Germinal center (tissue), 1 donor: ENCODE measurements at places on chromosomes 6 and 20.

DNA sequence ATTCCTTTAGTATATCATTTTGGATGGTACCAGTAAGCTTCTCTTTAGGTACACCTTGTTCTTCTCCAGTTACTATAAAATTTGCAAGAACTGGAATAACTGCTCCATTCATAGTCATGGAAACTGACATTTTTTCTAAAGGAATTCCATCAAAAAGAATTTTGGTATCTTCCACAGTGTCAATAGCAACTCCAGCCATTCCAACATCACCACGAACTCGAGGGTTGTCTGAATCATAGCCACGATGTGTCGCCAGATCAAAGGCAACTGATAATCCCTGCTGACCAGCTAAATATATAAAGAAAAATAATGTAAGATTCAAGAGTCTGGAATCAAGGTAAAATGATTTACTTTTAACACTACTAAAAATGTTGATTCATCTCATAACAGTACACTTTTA, 5.3 kb downstream of the MMUT start:
- no peak for DNase-seq

- DNase-seq, result no peak
Observed at GRCh38 chr6:37871616-37872372, 52.3 kb downstream of the ZFAND3 start.

DNA sequence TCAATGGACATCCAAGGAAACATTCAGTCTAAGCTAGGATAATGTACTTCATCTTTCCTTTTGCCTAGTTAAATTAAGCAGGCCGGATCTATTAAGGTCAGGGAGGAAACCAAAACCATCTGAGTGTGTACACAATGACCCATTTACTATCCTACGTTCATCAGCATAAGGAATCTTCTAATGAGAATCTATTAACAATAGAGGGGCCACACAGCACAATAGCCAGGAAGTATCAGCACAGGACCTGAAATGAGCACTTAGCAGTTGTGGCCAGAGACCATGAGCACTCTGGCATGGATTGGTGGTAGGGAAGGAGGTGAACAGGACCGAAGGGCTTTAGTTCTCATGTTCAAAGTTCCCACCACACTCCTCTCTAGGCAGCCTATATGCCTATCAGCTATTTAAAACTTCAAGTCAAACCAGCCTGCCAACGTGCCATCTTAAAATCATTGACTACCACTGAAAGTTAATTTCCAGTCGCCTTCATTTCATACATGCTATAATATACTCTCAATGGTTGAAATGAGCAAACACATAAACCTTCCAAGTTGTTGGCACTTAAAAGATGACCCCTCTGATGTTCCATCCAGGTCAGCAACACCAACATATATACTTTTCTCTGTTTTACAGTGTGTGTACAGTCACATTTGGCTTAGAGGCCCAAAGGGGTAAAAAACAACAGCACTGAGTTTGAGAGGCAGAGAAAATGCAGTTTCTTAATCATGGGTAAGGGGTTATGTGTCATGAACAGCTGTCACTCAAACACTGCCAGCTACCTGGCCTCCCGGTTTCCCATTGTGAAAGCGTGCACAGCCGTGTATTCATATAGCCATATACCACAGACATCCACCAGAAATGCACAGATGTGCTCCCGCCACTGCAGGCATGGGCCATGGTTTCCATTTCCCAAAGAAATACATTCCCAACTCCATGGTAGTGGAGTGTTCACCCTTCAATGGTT, 184.3 kb downstream of the TBXT start:
- DNase-seq, result no peak

GRCh38 chr20:24667689-24668383, 198.4 kb downstream of the SYNDIG1 start:
- DNase-seq, result no peak

- DNase-seq, result no peak
Observed at GRCh38 chr6:43671011-43671800, 16.4 kb downstream of the MRPS18A start.

GRCh38 chr6:10409731-10410206, 5.1 kb downstream of the TFAP2A start:
- no peak for DNase-seq

DNA sequence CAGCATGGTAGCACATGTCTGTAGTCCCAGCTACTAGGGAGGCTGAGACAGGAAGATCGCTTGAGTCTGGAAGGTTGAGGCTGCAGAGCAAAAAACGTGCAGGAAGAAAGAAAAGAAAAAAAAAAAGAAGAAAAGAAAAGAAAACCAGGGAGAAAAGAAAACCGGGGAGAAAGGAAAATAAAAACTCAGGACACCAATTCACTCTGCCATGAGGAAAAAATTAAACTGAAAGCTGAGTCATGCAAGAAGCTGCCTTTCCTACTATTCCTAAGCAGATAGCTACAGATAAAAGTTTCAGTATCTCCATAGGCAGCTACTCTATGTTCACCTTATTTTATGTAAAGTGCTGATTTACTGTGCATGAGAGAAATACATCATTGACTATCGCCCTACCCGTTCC, 10.5 kb downstream of the PTGIS start:
- DNase-seq, result no peak

DNA sequence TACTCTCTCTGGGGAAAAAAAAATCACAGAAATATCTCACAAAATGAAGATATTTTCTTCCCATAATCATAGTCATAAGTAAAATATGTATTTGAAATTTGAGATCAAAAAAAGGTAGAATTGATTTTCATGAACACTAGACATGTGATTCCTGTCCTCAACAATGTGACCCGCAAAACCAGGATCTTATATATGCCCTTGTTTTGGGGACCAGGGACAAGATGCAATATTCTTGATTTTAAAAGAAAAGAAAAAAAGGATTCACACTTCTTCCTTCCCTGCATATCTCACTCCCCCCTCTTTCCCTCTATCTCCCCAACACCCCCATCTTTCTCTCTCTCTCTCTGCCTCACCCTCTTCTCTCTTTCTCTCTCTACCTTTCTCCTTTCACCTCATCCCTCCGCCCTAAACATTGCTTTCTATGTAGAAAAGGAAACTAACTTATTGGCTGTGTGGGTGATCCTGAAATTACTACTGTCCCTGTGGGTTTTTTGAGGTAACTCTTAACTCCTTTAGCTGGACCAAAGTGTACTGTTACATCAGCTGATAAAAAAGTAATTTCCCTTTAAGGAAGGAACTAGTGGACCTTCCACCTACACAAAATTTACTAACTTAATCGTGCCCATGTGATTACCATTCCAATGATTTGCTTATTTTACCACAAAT, 85.6 kb downstream of the AIG1 start:
- DNase-seq, result no peak

GRCh38 chr6:54876871-54877270, 30.3 kb downstream of the FAM83B start:
- no peak for DNase-seq

GRCh38 chr20:6606651-6607050, 160.8 kb upstream of the BMP2 start:
- DNase-seq, result no peak

- DNase-seq, result no peak
Observed at GRCh38 chr6:54050750-54051149, 60.5 kb upstream of the MLIP start.

GRCh38 chr6:16240589-16241320, 2.4 kb downstream of the GMPR start:
- DNase-seq, result no peak

- DNase-seq, result no peak
Observed at GRCh38 chr6:40743226-40743625, 156.1 kb upstream of the LRFN2 start.

GRCh38 chr6:35569011-35569461, 56.3 kb upstream of the TULP1 start:
- peak; percentile 6 for DNase-seq

DNA sequence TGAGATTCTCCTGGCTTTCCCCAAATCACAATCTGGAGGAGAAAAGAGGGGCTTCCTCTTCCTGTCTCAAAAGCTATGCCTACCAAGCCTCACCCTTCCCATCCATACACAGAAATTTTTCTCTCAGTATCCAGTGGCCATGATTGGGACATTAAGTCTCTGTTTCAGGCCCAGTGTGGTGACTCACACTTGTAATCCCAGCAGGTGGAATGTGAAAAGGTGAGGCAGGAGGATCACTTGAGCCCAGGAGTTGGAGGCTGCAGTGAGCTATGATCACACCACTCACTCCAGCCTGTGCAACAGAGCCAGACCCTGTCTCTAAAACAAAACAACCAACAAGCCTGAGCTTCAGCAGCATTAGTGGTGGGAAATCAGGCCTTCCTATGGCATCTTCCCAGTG, 210.0 kb downstream of the OGFRL1 start:
- DNase-seq, result no peak

GRCh38 chr6:117558818-117559217, 43.5 kb downstream of the GOPC start:
- DNase-seq, result no peak

- no peak for DNase-seq
Observed at GRCh38 chr6:37168163-37168758, 1.7 kb upstream of the PIM1 start.

- peak; percentile 35 for DNase-seq
Observed at GRCh38 chr20:1440024-1440423, 26.6 kb downstream of the NSFL1C start.

DNA sequence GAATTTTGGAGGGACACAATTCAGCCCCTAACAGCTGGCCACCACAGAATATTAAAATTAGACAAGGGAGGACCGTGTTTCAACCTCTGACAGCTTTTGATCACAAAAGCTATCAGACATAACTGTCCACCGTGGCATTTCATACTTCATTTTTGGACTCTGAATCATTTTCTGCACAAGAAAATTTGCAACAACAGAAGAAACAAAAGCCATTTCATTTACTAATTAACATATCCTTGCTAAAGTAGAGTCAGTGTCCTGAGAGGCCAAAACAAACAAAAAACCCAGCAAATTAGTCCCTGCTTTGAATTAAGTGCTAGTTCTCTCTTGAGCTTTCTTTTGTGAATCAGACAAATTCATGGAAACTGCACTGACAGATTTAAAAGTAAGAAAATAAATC, 17.6 kb upstream of the COL12A1 start:
- DNase-seq, result no peak

- DNase-seq, result no peak
Observed at GRCh38 chr20:47343007-47343472, 13.5 kb downstream of the ZMYND8 start.

DNA sequence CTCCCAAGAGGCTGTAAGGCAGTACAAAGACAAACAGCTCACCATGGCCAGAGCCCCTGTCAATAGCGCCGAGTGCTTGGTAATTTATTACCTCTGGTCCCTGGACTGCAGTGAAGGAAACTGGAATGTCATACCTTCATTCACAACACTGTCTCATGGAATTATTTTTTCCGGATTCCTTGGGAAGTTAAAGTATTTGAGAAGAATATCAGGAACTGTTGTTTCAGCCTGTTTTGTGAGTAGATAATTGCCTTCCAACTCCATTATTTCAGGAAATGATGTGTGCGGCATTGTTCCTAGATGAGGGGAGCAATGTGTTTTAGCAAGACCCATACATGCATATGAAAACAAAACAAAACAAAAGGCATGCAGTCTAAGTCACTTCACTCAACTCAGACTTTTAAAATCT, 64.0 kb downstream of the BLOC1S5 start:
- no peak for DNase-seq

DNA sequence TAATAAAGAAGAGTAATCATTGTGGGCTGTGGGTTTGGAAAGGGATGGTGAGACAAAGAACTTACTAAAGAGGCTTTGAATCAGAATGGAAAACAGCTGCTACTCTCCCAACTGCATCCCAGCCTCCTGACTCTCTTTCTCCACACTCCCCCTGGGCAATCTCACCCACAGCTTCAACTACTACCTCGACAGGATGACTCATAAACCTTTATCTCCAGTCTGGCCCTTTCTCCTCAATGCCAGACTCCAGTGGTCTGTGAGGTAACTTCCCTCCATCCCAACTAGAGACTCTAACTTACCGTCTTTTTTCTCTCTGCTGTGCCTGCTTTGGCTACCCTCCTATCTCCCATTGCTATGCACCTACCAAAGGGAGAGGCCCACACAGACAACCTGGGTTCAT, 135.3 kb upstream of the RREB1 start:
- DNase-seq, result no peak

- DNase-seq, result no peak
Observed at GRCh38 chr6:25793970-25794369, 37.9 kb downstream of the SLC17A1 start.
